ENCODE measurements at places on chromosomes 2 and 18. TPM values are rescaled to one million over a fixed set of nuclear protein-coding genes. Genes with fewer than 3 reads are reported as not detected.
A peak's percentile ranks its signal among the peaks of the same experiment; 100 is the strongest.

- H3K27me3 ChIP-seq = no peaks in the 10 kb centered on the region
- no peak overlapping the region for H3K4me3 ChIP-seq
- H3K4me1 ChIP-seq = peaks cover 16% of the 10 kb centered on the region
- peak; percentile 37 for DNase-seq
These were observed 118.7 kb downstream of the KCTD1 start for GRCh38 chr18:26429535-26430226.

DNA sequence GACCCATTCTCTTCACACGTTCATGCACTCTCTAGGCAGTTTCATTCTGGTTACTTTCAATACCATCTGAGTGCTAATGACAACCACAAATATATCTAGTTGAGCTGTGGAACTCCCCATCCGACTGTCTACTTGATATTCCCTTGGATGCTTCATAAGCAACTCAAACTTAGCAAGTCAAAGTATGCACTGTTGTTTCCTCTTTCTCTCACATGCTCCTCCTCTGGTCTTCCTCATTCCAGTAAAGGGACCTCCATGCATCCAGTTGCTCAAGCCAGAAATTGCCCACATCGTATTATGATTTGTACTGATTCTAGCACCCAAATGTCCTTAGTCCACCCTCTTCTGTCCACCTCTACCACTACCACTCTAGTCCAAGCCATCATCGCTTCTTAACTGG is 22.3 kb downstream of the SEMA4F start:
- H3K36me3 ChIP-seq = no peaks in the 10 kb centered on the region
- DNase-seq = no peak
- H3K27ac ChIP-seq = no peak overlapping the region
- H3K4me3 ChIP-seq = no peak overlapping the region
- H3K4me1 ChIP-seq = no peaks in the 10 kb centered on the region

DNA sequence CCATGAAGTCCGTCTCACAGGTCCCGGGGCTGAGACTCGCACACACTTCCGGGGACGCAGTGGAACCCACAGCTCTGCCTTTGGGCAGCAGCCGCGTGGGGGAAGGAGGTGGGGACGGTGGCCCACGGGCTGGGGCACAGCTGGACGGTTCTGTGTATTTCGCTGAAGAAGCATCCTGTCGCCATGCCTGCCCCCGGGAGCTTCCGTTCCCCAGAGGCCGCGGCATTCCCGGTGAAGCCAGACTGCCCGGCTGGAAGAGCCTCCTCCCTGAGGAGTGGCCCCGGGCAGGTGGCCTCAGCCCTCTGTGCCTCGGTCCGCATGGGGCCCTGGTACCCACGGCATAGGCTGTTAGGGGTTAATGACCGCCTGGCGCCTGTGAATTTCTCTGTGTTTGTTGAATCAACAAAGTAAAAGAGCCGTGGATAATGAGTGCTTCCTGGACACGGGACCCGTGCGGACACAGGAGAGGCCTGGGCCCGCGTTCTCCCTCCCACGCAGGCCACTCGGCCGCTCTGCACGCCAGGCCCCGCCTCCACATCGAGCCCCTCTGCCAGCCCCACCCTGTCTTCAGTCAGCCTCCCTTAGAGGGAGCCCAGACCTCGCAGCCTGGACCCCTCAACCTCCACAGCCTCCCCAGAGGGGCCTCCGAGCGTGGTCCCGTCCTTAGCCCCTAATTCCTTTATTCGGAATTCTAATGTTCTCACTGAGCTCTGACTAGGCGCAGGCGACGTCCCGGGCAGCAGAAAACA is 51.0 kb downstream of the KCNG2 start:
- no peaks in the 10 kb centered on the region for H3K4me1 ChIP-seq
- H3K36me3 ChIP-seq = no peaks in the 10 kb centered on the region
- no peaks in the 10 kb centered on the region for H3K27me3 ChIP-seq
- no peak overlapping the region for H3K4me3 ChIP-seq
- H3K27ac ChIP-seq = no peak overlapping the region

ABHD1 gene
- 0.19 TPM for total RNA-seq

GRCh38 chr2:31729442-31730092 is 148.8 kb upstream of the SRD5A2 start:
- DNase-seq = peak; percentile 80
- no peak overlapping the region for H3K27ac ChIP-seq
- H3K4me1 ChIP-seq = no peaks in the 10 kb centered on the region

LRATD1 gene
- total RNA-seq = 5.7 TPM

Measured in GM23338 (cell line).